Activated CD4-positive, alpha-beta T cell treated with anti-CD3 and anti-CD28 coated beads, Interleukin-2, amount 50 U/mL, for 48 hours (primary cell): ENCODE measurements at places on chromosomes 13 and 19.
A peak's percentile ranks its signal among the peaks of the same experiment; 100 is the strongest.

DNA sequence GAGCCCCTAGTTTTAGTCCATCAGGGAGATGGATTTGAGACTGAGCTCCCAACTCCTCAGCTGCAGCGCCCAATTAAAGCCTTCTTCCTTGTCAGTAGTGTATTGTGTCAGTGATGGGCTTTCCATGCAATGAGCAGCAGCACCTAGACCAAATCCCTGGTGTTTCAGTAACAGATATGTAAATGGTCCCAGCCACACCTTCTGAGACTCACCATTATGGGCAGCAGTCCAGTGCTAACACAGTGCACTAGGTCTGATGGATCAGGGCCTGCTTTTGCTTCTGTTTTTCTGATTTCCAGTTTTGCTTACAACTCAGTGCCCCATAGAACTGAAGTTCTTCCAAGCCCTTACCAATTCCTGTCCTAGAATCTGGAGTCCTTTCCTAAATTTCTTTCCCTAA, 41.8 kb upstream of the MIR17HG start:
- DNase-seq, result no peak

GRCh38 chr19:21492947-21493906, 12.2 kb upstream of the ZNF429 start:
- DNase-seq, result no peak

- no peak for DNase-seq
Measured at GRCh38 chr19:46603195-46603637, 2.1 kb downstream of the CALM3 start.

GRCh38 chr19:55677572-55678028, 2.6 kb downstream of the EPN1 start:
- DNase-seq, result no peak

GRCh38 chr13:42354241-42355091, 82.5 kb downstream of the AKAP11 start:
- DNase-seq, result peak; percentile 52

- no peak for DNase-seq
Measured at GRCh38 chr19:18216789-18217188, 9.4 kb downstream of the PDE4C start.

DNA sequence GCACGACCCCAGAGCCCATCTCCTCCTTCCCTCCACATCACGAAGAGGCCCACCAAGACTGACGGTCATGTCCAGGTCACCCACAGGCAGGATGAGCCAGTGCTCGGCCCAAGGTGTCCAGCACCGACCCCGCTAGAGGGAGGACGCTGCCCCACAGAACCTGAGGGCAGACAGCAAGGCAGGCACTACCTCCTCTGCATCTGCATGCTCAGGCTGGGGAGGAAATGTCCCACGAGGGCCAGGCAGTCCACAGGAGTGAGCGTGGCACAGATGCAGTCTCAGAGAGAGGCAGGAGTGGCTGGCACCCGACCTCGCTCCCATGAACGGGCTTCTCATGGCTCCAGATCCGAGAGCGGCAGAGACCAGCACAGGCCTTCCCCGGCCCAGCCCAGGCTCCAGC, 133.2 kb downstream of the TUBA3C start:
- no peak for DNase-seq

DNA sequence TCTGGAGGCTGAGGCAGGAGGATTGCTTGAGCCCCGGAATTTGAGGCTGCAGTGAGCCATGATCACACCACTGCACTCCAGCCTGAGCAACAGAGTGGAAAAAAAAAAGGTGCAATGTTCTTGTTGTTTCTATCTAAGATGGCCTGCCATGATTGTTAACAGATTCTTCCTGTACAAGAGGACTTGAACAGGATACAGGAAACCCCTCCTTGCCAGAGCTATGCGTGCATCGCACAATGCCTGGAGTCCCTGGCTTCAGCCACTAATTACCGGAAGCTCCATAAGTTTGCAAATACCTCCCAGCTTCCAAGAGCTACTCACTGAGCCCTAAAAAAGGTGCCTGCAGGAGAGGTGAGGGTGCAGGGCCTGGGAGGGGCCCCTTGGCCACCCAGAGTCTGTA, 13.1 kb upstream of the HIF3A start:
- DNase-seq, result no peak

DNA sequence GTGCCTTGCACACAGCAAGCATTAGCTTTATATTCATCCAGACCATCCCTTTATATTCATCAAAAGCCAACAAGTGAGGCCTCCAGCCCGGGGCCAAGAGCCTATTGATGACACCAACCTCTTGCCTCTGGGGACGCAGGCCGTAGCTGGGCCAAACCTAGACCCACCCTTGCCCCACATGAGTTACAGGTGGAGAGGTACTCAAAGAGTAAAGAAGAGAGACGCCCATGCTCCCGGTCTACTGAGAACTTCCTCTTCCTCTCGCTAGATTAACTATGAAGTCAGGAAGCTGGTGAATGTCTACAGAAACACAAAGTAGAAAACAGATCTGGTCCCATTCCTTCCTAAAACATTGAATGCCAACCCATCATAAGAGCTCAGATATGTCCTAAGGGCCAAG, 3.8 kb upstream of the MLNR start:
- no peak for DNase-seq

DNA sequence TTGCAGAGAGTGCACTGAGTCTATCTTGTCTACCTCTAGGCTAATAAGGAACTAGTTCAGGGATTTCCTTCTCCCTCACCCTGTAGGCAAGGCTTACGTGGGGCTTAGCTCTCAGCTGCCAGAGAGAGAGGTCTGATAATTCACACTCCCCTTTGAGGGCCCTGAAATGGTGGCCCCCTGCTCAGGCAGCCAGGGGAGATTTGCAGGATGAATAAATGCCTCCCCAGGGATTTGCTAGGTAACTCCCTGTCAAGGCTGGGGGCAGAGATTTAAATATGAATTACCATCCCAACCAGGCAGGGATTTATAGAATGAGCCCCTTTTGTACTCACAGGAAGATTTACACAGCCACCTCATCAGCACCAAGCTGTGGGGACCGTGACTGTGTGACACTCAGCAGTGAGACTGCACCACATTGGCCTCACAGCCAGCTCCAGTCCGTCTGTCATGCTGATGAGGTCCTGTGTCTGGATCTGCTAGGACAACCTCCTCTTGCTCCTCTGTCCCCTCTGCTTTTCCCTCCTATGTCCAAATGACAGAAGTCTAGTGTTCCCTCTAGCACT, 73.4 kb downstream of the CBY2 start:
- no peak for DNase-seq

DNA sequence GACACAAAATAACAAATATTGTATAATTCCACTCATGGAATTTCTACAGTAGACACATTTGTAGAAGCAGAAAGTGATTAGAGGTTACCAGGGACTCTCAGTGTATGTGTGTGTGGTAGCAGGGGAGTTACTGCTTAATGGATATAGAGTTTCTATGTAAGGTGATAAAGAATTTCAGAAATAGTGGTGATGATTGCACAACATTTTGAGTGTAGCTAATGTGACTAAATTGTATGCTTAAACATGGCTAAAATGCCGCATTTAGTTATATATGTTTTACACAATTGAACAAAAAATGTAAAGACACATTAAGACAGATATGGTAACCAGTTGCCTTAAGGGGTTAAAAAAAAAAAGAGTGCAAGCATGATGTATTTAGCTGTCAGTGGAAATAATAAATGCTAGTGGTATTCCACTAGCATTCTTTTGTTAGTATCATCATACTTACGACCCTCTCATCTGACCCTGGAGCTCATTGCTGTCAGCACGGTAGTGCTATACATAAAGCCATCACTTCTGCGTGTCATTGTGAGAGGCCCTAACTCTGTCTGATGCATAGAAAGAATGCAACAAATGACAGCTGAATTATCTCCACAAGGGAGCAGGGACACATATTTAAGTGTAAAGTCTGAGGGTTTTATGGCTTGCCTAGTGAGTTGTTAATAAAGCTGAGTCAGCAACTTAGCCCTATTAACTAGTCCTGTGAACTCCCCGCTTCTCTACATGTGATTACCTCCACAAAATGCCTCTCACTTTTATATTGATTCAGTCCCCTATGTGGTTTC, 134.1 kb upstream of the RXFP2 start:
- no peak for DNase-seq

DNA sequence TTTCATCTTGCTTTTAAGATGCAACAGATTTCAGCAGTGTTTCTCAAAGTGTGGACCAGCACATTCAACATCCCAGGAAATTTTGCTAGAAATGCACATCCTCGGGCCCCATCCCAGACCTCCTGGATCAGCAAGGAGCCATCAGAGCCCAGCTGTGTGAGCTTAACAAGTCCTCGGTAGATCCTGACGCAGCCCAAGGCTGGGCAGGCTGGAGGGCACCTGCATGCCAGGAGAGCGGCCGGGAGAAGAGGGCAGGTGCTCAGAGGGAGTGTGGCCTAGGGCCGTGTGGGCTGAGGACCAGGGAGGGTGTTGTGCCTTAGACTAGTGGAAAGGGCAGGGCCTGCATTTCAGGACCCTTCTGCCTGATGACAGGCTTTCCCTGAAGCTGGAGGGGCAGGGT, 2.2 kb upstream of the MCF2L start:
- DNase-seq, result no peak

- DNase-seq, result no peak
Measured at GRCh38 chr13:39279077-39279476, 240.8 kb downstream of the NHLRC3 start.

- DNase-seq, result peak; percentile 28
Measured at GRCh38 chr19:5130371-5131030, 161.6 kb downstream of the KDM4B start.

- DNase-seq, result no peak
Measured at GRCh38 chr13:48831248-48831647, 144.5 kb upstream of the FNDC3A start.

- no peak for DNase-seq
Measured at GRCh38 chr19:20470345-20471135, 95.0 kb downstream of the ZNF737 start.

- DNase-seq, result no peak
Measured at GRCh38 chr19:8355631-8356402, 8.1 kb upstream of the ANGPTL4 start.

DNA sequence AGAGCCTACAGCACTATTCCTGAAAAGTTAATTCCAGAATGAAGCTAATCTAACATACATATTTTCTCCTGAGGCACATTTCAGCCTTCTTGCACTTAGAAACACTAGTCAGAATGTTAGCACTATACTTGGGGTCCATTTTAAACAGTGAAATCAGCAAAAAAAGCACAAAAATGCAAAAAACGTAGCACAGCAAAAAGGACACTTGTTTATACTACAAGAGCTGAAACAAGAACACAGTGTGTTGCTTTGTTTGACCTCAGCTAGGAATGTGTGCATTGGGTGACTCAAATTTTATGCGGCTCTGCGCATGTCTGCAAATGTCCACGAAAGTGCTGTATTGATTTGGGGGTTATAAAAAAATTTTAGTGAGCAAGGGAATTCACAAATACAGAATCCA, 226.2 kb downstream of the KCNRG start:
- DNase-seq, result no peak

- DNase-seq, result no peak
Measured at GRCh38 chr13:48333976-48334375, 30.4 kb downstream of the RB1 start.

- DNase-seq, result no peak
Measured at GRCh38 chr13:96091164-96092117, 1.5 kb downstream of the HS6ST3 start.

- no peak for DNase-seq
Measured at GRCh38 chr13:78576261-78576660, 27.1 kb downstream of the POU4F1 start.

DNA sequence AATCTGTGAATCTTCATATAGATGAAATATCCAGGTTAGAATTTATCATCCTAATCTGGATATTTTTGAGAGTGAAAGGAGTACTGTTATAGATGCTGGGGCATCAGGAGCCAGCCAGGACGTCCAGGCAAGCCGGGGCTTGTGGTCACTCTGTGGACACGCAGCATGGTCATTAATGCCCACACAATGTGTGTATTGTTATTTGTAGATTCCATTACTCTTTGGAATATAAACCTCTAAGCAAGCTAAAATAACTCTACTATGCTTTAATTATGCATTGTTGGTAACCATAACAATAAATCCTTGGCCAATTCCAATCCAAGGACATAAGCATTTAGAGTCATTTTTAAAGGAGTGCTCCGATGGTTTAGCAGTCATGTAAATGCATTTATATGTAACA, 137.9 kb downstream of the TM9SF2 start:
- no peak for DNase-seq

- DNase-seq, result no peak
Measured at GRCh38 chr19:38469151-38469550, 35.7 kb downstream of the RYR1 start.

DNA sequence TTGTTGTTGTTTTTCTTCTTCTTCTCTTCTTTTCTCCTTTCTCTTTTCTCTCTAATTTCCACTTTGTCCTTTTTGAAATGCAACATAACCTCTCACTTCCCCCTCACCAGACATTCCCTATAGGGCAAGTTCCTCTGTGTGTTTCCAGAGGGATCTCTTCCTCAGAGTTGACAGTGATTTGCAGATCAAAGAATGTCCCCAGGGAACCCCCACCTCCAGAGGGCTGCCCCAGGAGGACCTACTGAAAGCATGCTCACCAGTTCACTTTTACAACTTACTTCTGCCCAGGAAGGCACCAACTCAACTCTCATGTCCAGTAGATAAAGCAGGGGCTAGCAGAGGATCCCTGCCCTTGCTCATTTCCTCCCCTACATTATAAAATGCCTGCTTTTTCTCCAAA, 1648.0 kb downstream of the PCDH9 start:
- no peak for DNase-seq

GRCh38 chr19:35556846-35557538, 6.5 kb downstream of the ATP4A start:
- no peak for DNase-seq

- no peak for DNase-seq
Measured at GRCh38 chr13:45092663-45093062, 27.6 kb upstream of the GTF2F2 start.

DNA sequence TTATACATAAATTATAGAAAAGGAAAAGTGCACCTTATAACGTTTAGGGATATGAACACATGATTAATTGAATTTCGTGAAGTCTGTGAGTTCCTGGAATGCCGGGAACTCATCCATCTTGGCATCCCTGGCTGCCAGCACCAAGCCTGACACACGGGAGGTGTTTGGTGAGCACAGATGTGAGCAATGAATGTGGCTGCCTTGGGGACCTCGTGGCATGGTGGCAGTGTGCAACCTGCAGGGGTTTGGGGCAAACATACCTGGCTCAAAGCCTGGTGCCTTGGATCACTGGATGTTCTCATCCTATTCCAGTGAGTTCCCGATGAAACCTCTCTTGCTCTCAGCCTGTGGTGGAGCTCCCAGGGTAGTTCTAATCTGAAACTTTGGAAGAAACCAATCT, 10.4 kb upstream of the MAP2K2 start:
- no peak for DNase-seq
